ENCODE measurements at places on chromosomes 6 and 20.

- no peak for DNase-seq
These were observed 1.6 kb upstream of the TNFRSF6B start for GRCh38 chr20:63694584-63695423.

- DNase-seq = no peak
These were observed 880 bp downstream of the ADNP start for GRCh38 chr20:50930139-50930975.

DNA sequence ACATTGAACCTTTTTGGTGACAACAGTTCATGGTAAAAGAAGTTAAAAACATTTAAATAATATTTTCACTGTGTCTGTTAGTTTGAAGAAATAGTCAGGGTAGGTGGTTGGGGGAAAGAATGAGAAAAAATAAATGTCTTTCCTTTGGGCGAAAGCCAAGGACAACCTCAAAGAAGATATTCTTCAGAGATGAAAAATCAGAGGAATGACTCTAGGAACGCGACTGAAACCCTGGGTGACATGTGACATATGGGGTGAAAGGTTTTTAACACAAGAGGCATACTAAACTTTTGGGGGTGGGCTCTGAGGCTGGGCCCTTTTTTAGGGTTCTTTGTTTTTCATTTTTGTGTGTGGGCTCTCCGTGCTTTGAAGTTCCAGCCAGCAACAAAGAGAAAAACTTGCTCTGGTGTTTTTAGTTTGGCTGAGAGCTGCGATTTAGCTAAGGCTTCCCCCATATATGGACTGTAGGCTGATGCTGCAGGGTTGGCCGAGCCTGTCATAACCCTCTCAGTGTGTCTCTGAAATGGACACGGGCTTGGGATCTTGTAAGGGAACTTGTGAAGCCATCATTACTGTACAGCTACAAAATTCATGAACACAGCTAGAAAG is 610.1 kb upstream of the ARID1B start:
- DNase-seq = no peak

- DNase-seq = no peak
These were observed 47.7 kb upstream of the F13A1 start for GRCh38 chr6:6368040-6368683.

DNA sequence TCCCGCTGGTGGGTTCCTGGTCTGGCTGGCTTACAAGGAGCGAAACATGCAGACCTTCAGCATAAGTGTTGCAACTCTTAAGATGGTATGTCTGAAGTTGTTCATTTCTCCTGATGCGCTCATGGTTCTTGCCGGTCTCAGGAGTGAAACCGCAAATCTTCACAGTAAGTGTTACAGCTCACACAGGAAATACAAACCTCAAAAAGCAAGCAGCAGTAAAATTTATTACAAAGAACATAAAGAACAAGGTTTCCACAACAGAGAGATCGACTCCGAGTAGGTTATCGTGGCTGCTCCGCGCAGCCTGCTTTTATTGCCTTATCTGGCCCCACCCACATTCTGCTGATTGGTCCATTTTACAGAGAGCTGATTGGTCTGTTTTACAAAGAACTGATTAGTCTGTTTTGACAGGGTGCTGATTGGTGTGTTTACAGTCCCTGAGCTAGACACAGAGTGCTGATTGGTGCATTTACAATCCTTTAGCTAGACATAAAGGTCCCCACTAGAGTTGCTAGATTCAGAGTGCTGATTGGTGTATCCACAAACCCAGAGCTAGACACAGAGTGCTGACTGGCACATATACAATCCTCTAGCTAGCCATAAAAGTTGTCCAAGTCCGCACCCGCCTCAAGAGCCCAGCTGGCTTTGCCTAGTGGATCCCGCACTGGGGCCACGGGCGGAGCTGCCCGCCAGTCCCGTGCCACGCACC is 39.2 kb downstream of the TRIM27 start:
- DNase-seq = no peak

- no peak for DNase-seq
These were observed 377.1 kb downstream of the CENPW start for GRCh38 chr6:126716826-126717509.

DNA sequence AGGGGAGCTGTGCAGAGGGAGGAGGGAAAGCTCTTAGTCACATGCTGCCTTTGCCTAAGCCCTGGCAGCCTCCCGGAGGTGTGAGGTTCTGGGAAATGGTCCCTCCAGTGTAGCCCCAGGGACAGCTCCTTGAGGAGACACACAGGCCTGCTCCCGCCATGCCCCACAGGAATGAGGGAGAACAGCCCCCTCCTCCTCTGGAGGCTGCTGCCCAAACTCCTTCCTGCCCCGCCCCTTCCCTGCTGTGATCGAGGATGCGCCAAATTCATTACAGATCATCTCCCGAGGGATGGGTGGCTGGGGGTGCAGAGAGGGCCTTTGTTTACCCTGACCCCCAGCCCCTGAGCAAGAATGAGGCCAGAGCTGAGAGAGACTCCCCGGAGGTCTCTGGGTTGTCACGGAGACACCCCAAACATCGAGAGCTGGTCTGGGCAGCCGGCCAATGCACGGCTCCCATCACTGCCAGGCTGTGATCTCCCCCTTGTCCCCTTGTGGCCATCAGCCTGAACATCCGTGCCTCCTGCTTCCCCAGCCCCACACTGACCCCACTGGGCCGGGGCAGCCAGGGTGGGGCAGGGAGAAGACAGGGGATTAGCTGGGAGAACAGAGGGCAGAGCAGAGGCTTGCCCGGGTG is 8.4 kb downstream of the CYP21A2 start:
- peak; percentile 20 for DNase-seq

DNA sequence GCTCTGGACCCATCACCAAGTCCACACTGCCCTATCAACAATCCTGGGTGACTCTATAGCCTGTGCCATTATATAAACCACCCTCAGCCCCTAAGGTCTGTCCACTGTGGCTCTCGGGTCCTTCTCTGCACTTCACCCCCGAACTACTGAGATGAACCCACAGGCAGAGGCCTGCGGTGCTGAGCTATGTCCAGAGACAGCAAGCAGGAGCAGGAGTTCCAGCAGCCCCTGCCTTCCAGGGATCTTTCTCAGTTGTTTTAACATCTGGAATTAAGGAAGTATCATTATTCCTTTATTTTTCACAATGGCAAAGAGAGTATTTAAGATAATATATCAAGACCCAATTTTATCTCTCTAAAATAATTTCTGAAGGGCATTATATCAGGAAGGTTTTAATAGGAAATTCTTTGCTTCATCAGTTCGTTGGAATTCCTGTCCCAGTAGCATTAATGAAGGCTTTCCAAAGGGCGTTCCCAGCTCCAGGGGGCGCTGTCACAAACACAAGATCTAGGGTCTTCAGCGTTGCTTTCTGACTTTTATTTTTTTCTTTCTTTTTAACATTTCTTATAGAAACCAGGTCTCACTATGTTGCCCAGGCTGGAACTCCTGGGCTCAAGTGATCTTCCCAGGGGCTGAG is 27.3 kb downstream of the RRBP1 start:
- peak; percentile 64 for DNase-seq

DNA sequence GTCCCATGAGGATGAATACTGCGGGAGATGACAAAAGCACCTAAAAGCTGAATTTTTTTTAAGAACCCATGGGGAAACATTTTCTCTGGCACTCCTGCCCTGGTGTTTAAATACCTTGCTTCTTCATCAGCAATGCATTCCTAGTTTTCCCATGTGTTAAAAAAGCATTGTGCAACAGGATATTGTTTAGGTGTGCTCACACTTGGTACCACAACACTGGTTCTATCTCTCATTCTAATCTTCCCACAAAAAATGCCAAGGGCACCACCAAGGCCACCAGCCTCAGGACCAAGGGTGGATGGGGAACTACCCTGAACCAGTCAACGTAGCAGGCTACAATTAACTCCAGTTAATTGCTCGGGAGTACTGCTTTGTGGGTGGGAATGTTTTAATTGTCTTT is 50.9 kb downstream of the ALDH5A1 start:
- DNase-seq = no peak

- DNase-seq = peak; percentile 26
These were observed 244.9 kb downstream of the DHX35 start for GRCh38 chr20:39206899-39207564.

GRCh38 chr6:34630040-34630439 is 66.5 kb downstream of the ILRUN start:
- DNase-seq = peak; percentile 91

- no peak for DNase-seq
These were observed 3.8 kb downstream of the SLC44A4 start for GRCh38 chr6:31874836-31875572.

DNA sequence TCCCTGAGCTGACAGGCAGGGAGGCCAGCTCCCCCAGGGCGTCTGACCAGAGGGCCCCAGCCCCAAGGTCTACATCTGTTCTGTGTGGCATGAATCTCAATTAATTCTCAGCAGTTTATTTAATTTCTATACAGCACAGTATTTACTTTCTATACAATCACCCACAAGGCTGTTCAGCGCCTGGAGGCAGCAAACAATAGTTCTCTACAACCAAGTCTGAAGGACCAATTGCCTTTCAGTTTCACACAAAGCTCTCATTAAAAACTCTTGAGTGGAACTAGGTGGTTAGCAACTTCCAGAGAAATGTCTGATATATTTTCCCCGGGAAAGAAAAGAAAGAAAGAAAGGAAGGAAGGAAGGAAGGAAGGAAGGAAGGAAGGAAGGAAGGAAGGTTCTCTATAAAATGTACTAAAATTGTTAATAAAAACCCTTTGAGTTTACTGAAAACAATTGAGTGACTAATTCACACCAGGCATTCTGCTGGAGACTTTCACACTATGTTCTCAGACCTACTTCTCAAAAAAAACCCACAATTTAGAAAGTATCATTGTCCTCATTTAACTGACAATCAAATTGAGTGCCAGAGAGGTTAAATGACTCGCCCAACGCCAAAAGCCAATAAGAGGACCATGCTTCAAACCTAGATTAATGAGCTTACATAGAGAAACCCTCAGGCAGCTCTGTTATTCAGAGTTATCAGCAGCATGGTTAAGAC is 62.5 kb downstream of the METTL24 start:
- DNase-seq = no peak

DNA sequence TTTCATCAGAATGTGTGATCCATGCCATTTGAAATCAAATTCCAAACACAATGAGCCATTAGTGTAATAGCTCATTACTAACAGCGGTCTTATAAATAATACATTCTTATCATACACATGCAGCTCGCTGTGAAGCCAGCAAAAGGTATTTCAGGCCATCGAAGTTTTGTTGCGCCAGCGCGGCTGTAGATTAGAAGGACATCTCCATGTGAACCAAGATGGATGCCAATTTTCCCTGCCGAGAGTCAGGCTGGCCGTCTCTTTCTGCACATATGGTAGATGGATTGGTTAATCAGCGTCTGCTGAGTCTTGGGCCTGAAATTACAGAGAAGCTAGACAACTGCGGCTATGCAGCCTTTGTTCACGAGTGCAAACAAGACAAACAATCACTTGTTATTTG is 44.1 kb downstream of the CFAP61 start:
- no peak for DNase-seq

DNA sequence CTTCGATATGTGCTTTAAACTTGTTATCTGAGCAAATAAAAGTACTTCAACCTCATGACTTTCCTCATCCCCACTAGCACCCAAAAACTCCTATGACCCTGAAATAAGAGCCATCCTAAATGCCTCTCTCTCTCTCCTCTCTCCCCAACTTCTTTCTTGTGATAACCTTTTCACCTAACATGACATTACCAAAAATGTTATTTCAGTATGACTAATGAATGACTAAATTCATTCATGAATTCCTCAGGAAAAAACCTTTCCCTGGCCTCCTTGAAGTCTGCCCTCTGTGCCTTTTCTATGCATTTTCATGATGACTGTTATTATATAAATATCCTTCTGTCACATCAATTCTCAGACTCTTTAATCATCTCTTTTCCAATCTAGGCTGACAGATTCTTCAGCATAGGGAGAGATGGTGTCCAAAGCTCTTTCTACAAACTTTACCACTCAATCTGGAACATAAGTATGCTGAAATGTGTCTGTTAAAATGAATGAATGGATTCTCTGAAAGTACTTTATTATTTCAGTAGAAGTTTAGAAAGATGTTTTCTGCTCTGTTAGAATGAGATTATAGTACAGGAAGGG is 114.3 kb upstream of the GGTLC1 start:
- DNase-seq = no peak

DNA sequence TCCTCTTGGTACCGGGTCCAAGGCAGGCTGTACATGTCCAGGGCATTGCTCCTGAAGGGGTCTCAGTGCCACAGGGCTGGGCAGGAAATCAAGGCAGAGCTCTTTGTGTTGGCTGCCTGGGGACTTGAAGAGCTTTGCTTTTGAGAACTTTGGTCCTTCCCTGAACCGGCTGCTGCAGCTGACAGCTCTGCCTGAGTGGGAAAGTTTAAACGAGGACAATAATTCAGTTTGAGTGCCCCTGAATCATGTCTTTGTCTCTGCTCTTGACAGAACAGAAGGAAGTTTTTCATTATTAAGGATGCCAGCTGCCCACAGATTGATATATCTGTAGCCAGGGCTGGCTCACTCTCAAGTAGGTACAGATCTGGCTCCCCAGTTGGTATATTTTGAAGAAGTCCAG is 56.1 kb downstream of the ANKRD6 start:
- no peak for DNase-seq

GRCh38 chr20:43955750-43956191 is 41.1 kb downstream of the TOX2 start:
- DNase-seq = no peak

GRCh38 chr20:53949319-53949839 is 121.0 kb downstream of the BCAS1 start:
- DNase-seq = peak; percentile 95

DNA sequence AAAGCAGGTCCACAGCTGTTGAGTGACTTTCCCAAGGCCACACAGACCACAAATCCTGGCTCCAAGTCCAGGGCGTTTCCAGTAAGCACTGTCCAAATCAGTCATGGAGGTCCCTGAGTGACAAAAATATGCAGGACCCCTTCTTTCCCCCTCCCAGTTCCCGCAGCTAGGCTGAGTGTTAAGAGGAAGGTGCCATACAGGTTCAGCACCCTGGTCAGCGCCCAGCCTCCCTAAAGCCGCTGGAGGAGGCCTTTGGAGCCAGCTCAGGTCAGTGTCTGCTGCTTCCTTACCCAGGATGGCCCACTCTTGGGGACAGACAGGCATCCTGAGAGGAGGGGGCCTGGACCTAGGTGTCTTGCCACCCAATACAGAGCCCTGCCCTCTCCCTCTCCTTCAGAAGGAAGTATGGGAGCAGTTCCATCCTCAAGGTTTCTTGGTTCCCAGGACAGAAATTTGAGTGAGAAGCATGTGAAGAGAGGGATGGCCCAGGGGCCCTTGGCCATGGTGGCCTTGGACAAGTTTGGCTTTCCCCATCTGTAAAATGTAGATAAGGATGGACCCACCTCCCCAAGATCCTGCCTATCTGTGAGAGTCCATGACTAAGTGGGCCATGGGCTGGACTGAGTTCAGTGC is 13.2 kb downstream of the TMEM74B start:
- peak; percentile 34 for DNase-seq

DNA sequence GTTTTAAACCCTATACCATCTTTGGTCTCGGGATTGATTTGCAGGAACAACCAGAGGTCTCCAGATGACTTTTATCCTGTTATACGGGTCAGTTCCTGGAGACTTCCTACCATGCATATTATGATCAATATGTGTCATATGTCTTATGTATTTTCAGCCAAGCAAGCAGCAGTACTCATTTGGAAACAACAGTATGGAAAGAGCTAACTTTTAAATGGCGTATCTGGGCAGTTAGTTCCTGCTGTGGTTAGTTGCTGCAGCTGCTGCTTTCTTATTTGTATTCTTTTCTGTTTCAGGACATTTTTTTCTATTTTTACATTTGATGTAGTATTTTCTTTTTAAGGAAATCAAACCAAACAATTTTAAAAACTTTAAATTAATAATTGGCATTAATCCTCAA is 207.5 kb downstream of the MANEA start:
- no peak for DNase-seq

All from fibroblast of mammary gland (primary cell).